H1 (cell line): ENCODE measurements at places on chromosomes 6 and 20.

DNA sequence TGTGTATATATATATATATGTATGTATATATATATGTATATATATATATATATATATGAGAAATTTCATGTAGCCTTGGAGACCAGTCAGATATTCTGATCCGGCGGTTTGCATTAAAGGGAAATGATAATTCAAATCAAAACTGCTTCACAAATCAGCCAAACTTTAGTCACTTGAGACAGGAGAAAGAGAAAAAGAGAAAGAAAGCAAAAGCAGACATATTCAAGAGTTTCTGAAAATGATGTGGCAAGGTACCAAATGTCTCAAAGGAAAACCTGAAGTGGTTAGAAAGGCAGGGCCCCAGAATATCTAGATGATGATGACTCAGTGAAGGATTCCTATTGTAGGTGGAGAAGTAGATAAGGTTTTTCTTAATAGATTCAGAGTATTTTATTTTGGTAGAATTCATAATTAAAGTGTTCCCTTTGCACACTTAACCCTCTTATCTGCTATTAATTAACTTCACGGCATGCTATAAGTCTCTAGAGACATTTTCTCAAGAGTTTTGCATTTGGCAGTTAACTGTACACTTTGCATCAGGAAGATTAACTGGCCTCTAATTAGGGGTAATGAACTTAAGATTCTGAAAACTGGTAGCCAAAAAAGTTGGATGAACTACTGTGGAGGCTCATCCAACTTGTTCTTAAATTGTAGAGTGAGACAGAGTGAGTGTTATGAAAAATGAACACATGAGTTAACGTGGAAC is 50.1 kb upstream of the ASF1A start:
- no peak for DNase-seq
- H3K4me3 ChIP-seq = no peak overlapping the region
- H3K27me3 ChIP-seq = no peaks in the 10 kb centered on the region
- no peaks in the 10 kb centered on the region for H3K36me3 ChIP-seq
- H3K27ac ChIP-seq = no peak overlapping the region
- H3K4me1 ChIP-seq = no peaks in the 10 kb centered on the region

DNA sequence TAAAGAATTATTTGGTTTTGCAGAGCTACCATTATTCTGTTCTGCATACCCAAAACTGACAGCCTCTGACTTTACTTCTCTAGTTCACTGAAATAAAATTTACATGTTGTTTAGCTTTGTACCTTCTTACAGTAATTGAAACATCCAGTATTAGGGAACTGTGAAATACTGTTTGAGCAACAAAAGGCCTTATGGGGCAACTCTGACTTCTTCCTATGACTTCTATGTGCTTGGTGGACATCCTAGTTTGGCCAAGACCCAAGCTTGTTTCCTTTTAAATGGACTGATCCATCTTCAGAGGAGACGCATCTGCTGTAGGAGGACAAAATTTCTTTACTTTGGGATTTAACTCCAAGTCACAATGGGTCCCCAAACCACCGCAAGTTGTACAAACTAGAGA is 44.7 kb downstream of the NR2E1 start:
- no peak overlapping the region for H3K4me3 ChIP-seq
- no peaks in the 10 kb centered on the region for H3K36me3 ChIP-seq
- no peak overlapping the region for H3K27ac ChIP-seq
- no peaks in the 10 kb centered on the region for H3K4me1 ChIP-seq
- DNase-seq = no peak

DNA sequence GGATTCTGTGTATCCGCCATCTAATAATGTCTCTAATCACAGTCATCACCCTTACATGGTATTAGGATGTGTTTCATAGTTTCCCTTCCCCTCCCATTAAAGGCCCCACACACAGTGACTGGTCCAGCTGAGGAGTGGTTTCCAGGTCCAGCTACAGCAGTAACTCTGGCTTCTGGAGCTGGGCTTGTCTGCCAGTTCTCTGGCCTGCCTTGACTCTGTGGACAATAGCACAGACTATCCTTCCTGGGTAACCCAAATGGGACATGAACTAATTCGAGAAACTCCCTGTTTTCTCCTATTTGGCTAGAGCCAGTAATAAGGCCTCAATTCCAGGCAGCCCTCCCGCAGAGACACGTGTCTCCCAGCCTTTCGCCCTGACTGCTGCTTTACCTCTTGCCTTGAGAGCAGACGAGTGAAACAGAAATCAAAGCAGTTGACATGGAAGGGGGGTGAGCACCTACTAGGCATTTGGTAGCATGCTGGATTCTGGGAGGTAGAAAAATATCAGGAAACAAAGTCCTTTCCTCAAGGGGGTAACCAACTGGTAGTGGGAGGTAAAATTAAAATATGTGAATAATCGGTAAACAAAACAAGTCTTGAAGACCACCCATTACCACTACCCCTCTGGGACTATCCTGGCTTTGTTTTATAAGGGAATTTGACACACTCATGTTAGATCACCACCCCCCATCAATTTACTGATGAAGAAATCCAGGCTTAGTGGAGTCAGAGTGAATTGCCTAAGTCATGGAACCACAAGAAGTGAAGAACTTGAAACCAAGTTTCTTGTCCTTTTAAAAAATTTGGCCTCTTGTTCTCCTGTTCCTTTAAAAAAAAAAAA is 1.2 kb downstream of the TRAF3IP2 start:
- no peaks in the 10 kb centered on the region for H3K27me3 ChIP-seq
- no peak for DNase-seq
- H3K27ac ChIP-seq = no peak overlapping the region
- H3K36me3 ChIP-seq = no peaks in the 10 kb centered on the region

DNA sequence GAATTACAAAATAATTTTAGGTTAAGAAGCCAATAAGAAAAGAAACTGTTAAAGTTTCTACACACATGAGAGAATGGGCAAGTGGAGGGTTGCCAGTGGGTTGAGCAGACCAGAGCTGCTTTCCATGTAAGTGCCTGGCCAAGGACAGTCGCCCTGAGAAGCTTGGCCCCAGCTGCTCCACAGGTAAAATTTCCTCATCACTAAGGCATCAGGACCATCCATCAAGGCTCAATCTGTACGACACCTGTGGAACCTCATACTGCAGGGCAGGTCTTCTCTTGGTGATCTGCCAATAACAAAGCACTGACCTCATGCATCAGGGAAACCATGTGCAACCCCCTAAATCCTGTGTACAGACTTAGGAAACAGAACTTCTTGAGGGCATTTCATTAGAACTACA is 115.4 kb downstream of the INSM1 start:
- H3K4me3 ChIP-seq = no peak overlapping the region
- no peaks in the 10 kb centered on the region for H3K36me3 ChIP-seq
- H3K4me1 ChIP-seq = no peaks in the 10 kb centered on the region
- no peak overlapping the region for H3K27ac ChIP-seq
- H3K27me3 ChIP-seq = no peaks in the 10 kb centered on the region
- no peak for DNase-seq

- H3K4me1 ChIP-seq = no peaks in the 10 kb centered on the region; the same call in 1 of the 2 replicates
- no peak for DNase-seq
- no peak overlapping the region for H3K4me3 ChIP-seq
- no peaks in the 10 kb centered on the region for H3K27me3 ChIP-seq
- H3K36me3 ChIP-seq = no peaks in the 10 kb centered on the region
These were observed 97.7 kb downstream of the SYCP2 start for GRCh38 chr20:59835448-59836395.

DNA sequence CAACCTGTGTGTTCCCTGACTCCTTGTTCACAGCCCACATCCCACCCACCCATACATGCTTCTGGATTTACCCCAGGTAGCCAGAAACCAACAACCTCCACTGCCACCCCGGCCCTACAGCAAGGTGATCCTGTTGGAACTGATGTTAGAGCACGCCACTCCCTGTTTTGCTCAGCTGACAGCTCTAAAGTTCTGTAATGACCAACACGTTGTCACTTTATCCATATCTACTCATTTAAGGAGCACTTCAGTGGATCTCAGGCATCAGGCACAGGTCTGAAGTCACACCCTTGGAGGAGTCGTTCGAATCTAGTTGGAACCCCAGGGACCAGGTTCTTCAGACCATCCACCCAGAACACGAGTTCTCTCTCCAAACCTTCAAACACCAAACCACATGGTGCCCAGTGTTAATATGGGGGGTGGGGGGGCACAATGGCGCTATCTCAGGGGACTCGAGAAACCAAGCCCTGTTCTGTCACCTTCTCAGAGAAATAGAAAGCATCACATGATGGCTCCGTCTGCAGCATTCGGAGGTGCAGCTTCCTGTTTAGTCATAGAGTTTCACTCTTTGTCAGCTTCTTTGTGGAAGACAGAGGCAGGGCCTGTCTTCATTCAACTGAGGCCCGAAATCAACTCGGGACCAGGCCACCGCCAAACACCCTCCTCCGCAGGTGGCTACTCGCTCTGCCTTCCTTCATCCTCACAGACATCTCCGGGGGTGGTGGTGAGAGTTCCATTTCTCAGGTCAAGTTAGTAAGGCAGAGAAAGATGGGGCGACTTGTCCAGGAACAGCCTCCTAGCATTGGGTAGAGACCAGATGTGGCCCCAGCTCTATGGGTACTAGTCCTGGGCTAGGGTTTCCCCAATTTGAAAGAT is 142.2 kb downstream of the NFATC2 start:
- no peaks in the 10 kb centered on the region for H3K27me3 ChIP-seq
- no peaks in the 10 kb centered on the region for H3K36me3 ChIP-seq
- no peak overlapping the region for H3K27ac ChIP-seq
- no peak overlapping the region for H3K4me3 ChIP-seq
